Natural killer cell (primary cell): ENCODE measurements at places on chromosomes 11 and 22.

- DNase-seq, result no peak
Measured at GRCh38 chr11:33307984-33308383, 50.8 kb downstream of the HIPK3 start.

DNA sequence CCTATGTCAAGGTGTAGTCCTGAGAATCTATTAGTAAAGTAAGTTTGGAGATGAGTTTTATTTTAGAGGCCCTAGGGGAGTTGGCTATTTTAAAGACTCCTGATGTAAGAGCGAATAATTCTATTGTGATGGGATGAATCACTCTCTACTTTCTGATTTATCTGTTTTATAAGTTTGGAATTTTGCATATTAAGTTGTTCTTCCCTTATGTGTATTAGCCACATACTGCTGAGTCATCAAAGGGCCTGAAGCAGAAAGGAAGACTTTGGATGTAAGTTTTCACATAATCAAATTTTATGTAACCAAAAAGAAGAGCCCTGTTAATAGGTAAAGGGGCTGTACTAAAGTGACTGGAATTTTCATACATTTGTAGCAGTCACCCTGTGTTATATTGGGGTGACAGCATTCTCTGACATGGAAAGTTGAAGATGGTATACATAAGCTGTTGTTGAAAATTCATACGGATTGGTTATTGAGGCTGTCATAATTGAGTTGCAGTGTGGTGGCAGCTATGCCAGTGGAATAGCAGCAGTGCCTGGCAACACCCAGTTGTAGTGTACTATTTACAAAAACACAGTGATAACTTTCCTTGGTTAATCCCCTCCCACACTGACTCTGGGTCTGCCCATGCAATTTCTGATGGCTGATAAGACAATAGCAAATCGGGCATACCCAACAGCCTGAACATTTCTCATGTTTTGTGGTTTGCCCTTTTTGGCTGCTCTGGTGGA is 90.6 kb upstream of the NTM start:
- DNase-seq, result no peak

DNA sequence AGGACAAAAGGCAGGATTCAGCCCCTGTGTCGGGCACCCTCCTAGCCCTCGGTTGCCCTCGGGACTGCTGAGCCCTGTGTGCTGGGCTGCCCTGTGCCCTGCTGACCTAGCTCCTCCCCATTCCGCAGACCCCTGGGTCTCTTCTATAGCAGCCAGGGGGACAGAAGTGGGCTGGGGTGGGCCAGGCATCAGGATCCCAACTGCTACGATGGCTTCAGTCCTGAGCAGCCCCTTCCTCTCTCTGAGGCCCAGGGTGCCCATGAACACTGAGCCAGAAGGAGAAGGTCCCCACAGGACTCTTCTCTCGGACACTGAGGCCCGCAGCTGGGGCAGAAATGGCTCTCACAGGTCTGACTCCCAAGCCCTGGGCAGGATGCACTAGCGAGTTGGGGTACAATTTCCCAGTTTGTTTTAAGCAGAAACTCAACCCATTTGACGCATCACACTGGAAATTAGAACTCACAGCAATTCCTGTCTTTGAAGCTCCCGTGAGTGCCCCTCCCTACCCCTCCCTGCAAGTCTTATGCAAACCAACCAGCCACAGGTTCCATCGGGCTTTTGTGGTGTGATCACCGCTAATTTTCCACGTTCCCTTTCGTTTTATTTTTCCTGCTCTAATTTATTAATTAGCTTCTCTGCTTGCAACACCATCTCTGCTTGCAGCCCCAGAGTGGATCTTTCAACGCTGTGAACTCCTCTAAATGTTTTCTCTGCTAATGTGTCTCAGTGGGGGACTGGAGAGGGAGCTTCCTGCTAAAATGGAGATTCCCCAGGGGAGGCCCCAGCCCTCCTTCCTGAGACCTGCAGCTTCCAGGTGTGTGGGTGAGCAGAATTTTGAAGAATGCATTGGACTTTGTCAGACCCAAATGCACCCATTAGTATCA is 56.7 kb downstream of the PHF21B start:
- no peak for DNase-seq

DNA sequence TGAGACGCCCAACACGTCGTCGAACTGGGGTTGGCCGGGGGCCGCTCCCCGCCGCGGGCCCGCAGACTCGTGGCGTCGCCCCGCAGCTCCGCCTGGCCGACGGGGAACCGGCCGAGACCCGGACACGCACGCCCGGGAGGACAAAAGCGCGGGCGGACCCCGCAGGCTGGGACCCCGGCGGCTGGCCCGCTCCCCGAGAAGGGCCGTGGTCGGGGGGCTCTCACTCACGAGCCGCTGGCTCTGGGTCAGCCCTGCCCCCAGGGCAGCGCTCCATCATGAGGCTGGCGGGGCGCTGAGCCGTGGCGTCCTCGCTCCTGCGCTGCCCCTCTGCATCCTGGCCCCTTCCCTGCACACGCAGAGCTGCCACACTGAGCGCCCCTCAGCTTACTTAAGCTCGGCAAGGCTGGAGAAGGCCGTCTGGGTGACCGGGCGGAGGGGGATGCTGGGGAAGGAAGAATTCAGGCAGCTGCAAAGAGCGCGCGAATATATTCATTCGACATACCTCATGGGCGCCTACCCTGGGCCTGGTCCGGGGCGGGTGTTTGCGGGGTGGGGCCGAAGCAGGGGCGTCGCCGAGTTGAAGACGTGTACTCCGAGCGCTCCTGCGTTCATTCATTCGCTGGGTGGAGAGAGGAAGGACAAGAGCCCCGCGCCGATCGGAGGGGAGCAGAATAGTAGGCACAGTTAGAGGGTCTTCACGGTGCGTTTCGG is 579 bp upstream of the CYB5R2 start:
- no peak for DNase-seq

DNA sequence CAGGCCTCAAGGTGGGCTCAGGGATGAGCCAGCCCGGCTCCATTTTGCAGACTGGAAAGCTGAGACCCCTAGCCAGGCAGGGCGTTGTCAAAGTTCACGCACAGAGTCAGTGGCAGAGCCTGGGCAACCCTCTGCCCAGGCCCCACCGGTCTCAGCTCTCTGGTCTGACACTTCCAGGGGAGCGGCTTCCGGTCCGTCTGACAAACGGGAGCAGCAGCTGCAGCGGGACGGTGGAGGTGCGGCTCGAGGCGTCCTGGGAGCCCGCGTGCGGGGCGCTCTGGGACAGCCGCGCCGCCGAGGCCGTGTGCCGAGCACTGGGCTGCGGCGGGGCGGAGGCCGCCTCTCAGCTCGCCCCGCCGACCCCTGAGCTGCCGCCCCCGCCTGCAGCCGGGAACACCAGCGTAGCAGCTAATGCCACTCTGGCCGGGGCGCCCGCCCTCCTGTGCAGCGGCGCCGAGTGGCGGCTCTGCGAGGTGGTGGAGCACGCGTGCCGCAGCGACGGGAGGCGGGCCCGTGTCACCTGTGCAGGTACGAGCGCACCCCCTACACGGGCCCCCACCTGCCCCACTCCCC is 36.0 kb downstream of the CD6 start:
- DNase-seq, result no peak
